MM.1S (cell line): ENCODE measurements at places on chromosomes 12 and 14.
A peak's percentile ranks its signal among the peaks of the same experiment; 100 is the strongest.

- no peaks in the 10 kb centered on the region for H3K36me3 ChIP-seq
- peak overlapping the region; percentile 76 for H3K4me3 ChIP-seq
- no peak overlapping the region for H3K27ac ChIP-seq
- no peak for DNase-seq
- H3K4me1 ChIP-seq = no peaks in the 10 kb centered on the region
These were observed 636 bp downstream of the GOLGA3 start for GRCh38 chr12:132827763-132828703.

GRCh38 chr12:56772625-56773024, 9.5 kb downstream of the HSD17B6 start:
- no peak for DNase-seq
- H3K27ac ChIP-seq = no peak overlapping the region
- no peaks in the 10 kb centered on the region for H3K27me3 ChIP-seq
- no peaks in the 10 kb centered on the region for H3K4me1 ChIP-seq
- H3K4me3 ChIP-seq = no peak overlapping the region
- no peaks in the 10 kb centered on the region for H3K36me3 ChIP-seq

GRCh38 chr12:110590806-110591326, 7.7 kb upstream of the PPTC7 start:
- H3K27me3 ChIP-seq = no peaks in the 10 kb centered on the region
- DNase-seq = peak; percentile 82
- H3K4me3 ChIP-seq = no peak overlapping the region; the same call in 1 of the 2 replicates
- H3K27ac ChIP-seq = peak overlapping the region; percentile 85
- peaks cover 14% of the 10 kb centered on the region for H3K4me1 ChIP-seq

DNA sequence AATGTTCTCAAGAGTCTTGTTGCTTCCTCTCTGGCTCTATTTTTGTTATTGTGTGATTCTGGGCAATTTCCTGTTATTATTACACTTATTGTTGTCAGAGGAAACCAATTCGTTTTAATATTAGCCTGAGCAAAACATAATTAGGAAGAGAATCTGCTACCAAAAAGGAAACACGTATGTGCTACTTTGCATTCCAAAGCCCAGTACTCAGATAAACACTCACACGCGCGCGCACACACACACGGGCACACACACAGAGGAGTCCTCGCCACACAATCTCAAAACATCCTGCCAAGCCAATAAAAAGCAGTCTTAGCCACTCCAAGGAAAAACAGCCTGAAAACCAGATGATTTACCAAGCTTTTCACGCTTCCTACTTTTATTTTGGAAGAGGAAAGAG, 400.7 kb downstream of the NUAK1 start:
- no peaks in the 10 kb centered on the region for H3K4me1 ChIP-seq
- DNase-seq = no peak
- no peak overlapping the region for H3K4me3 ChIP-seq
- H3K36me3 ChIP-seq = no peaks in the 10 kb centered on the region

GRCh38 chr14:36583242-36583892, 953 bp upstream of the NKX2-8 start:
- H3K27ac ChIP-seq = no peak overlapping the region
- H3K4me1 ChIP-seq = no peaks in the 10 kb centered on the region
- H3K27me3 ChIP-seq = no peaks in the 10 kb centered on the region
- DNase-seq = no peak
- H3K4me3 ChIP-seq = no peak overlapping the region
- H3K36me3 ChIP-seq = no peaks in the 10 kb centered on the region

DNA sequence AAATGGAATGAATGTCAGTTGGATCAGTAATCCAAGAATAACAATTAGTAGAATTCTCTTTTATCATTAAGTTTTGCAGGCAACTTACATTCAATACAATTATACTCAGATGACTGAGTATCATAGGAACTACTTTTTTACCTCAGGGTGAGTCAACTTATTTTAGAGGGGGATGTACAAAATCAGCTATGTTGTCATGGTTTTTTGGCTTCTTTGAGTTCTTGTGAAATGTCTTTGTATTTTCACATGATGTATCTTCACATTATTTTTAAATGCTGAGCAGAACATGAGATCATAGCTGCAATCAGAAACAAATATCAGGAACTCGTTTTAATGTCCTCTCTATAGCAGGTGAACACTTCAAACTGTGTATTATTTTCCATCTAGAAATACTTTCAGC, 65.3 kb upstream of the PTPRR start:
- H3K36me3 ChIP-seq = no peaks in the 10 kb centered on the region
- no peaks in the 10 kb centered on the region for H3K27me3 ChIP-seq
- H3K4me3 ChIP-seq = no peak overlapping the region
- no peaks in the 10 kb centered on the region for H3K4me1 ChIP-seq

DNA sequence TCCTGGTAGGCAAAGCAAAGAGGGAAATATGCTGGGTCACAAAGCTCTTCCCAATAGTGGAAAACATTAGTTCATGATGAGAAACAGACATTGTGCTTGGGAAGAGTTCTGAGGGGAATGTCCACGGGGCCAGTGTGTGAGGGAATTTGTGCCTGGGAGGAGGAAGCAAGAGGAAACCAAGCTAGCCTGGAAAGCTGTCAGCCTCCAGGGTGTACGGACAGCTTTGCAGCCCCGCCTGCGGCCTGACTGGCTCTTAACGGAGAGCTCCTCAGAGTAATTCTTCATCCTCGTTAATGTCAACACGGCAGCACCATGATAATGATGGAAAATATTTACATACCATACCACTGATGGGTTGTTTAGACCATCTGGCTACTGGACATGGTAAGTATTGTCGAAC, 32.4 kb downstream of the PITPNM2 start:
- H3K27ac ChIP-seq = no peak overlapping the region
- peaks cover 14% of the 10 kb centered on the region for H3K4me1 ChIP-seq
- H3K27me3 ChIP-seq = no peaks in the 10 kb centered on the region
- no peak for DNase-seq
- H3K4me3 ChIP-seq = no peak overlapping the region
